ENCODE measurements at places on chromosomes 16 and 17.

- DNase-seq = no peak
Measured at GRCh38 chr17:81842725-81843504, 8.1 kb upstream of the PPP1R27 start.

DNA sequence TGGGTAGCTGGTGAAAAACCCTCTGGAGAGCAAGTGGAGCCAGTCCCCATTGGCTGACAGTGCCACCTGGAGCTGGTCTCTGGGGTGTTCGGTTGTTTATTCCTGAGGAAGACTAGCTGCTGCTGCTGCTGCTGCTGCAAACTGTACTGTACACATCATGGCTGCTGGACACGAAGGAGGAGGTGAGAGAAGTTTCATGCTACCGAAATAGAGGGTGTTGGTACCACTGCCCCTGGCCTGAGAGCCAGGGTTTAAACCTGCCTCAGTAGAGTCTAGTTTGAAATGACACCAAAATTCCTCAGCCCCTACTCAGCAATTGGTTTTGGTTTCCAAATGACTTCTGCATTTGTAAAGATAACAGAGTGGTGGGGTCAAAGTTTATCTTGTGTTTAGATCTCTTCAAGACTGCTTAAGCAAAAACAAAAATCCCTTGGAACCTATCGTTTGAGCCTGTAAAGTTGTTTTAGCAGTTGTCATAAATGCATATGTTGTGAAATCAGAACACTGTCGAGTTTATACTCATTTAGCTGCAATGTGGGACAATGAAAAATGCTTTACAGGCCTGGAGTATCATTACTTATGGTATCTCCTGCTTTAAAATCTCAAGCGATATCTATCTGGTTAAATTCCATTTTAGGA lies 40.8 kb downstream of the CYB5B start:
- peak; percentile 59 for DNase-seq

GRCh38 chr17:83152745-83153611 lies 73.6 kb downstream of the METRNL start:
- no peak for DNase-seq

- DNase-seq = peak; percentile 78
Measured at GRCh38 chr17:601244-601925, 113.3 kb downstream of the VPS53 start.

GRCh38 chr16:9082422-9082821 lies 9.0 kb upstream of the HAPSTR1 start:
- DNase-seq = no peak

DNA sequence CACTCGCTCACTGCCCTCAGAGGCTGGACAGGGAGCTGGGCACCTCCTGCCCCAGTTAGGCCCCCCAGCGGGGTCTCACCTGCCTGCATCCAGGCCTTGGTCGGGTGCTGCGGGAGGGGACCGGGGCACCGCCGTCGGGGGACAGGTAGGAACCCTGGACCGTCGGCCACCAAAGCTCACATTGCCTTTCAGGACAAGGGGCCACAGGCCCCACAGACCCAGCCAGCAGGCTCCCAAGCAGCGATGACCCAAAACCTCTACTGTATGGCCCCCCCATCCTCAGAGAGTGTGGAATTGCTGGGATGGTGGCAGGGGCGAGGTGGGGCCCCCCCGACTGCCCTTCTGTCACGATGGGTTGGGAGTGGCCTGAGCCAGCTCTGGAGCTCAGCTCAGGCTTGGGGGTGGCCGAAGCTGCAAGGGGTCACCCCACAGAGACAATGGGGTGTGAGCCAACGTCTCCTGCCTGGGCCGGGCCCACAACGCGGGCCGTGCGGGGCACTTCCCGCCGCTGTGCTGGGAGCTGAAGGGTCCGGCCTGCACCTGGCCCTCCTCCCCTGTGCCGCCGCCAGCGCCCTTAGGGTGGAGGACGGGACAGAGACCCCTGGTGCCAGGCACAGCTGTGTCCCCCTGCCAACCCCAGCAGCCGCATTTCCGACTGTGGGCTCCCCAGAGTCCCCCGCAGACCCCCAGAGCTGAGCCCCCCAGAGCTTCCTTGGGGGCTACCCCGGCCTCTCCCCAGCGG lies 498 bp downstream of the IGFALS start:
- no peak for DNase-seq

GRCh38 chr16:34078691-34079090 lies 619.3 kb downstream of the TP53TG3F start:
- peak; percentile 3 for DNase-seq

DNA sequence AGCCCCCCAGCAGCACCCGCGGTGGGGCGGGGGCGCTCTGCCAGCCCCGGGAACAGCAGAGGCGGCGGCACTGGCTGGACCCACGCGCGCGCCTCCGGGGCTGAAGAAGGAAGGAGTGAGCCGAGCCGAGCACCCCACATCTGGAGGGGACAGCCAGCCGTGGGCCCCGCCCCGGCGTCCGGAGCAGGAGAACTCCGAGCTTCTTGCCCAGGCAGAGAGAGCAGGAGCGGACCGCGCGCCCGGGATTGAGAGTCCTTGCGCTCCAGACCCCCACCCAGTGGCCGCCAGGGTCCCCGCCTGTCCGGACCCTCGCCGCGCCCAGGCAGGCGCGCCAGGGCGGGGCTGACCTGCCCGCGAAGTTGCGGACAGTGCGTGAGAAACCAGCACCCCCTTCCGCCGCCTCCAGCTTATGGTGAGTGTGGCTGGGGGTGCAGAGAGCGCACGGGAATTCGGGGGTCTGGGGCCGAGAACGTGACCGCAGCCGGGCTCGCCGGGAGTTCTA lies 921.9 kb upstream of the EEF2KMT start:
- no peak for DNase-seq

DNA sequence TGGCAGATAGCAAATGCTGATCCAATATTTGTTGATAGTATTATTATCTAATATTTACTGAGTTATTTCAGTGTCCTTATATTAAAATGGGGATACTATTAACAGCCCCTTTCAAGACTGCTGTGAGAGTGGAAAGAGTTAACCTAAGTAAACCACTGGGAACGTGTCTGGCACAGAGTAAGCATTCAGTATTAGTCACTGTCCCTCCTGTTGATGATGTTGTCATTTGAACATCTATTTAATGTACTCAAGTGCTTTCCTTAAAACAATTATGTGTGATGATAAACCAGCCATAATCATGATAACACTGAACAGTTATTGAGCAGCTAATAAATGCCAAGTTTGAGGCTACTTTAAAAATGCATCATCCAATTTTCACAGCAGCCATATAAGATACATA lies 135.7 kb upstream of the XYLT1 start:
- peak; percentile 15 for DNase-seq

DNA sequence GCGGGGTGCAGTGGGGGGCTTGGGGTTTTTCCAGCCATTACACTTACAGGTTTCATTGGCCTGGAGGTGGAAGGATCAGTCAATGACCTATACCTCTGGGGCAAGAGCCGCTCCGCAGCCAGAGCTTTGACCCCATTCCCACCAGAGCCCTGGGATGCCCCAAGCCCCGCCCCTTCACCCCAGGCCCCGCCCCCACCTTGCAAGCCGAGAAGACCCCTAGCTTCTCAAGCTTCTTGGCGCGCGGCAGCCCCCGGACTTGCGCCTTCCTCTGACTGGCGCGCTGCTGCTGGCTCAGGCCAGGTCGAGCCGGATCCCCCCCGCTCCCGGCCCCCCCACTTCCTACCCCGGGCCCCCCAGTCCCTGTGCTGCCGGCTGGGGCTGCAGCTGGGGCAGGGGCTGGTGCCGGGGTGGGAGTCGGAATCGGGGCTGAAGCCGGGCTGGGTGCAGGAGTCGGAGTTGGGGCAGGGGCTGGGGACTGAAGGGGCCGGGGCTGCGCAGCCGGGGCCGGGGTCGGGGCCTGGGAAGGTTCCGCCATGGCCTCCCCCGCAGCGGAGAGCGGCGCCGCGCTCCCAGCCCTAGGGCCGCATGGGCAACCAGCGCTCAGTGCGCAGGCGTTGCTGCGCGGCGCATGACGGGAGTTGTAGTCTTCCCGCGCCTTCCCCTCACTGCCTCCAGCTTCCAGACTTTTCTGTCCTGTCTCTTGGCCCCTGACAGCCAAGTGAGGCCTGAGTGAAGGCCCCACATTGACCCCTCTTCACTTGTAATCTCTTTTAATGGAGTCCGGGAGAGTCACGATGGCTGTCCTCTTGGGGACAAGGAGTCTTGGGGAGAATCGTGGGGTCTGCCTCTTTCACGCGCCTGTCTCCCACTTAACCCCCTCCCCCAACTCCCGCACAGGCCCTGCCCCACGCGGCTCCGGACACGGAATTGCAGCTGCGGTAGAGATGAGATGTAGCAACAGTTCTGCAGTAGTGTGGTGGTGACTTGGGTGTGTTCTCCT lies at the start of gene KAT2A:
KAT2A (minus strand) TSS at position 598 of the 1,000 bp plus-strand sequence; CDS start at position 535, 63 bp downstream.
- peak; percentile 81 for DNase-seq

DNA sequence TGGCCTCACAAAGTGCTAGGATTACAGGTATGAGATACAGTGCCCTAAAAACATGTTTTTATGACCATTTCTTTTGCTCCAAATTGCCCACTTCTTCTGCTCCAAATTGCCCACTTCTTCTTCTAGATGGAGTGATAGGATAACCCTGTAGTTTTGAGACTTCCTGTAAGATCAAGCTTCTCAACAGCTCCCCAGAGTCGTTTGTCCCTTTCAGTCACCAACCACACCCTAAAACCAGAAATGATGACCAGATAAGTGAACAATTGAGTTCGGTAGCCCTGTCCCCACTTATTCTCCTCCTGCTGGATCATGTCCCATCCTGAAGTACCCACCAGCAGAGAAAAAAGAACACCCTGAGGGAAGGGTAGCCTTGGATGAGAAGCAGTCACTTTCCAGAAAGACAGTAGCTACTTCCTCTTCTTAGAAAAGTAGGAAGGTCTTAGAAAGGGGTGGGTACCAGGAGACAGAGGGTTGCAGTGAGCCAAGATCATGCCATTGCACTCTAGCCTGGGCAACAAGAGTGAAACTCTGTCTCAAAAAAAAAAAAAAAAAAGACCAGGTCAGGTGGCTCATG lies 2.5 kb downstream of the ODAD4 start:
- no peak for DNase-seq

GRCh38 chr16:81204798-81205680 lies 33.5 kb upstream of the BCO1 start:
- peak; percentile 46 for DNase-seq

DNA sequence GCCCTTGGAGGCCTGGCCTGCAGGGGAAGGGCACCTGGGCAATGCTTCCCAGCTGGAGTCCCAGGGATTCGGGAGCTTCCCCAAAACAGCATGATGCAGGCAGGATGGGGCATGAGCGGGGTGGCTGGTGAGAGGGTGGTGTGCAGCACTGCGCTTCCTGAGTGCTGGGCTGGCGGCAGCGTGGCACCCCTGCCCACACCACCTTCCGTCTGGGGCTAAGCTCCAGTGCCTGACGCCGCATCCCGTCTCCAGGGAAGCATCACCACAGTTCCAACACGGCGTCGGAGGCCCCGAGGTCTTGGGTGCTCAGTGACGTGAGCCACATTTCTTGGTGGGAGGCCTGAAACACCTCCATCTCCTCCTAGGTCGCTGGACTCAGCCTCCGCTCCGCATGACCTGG lies 13.8 kb upstream of the MTSS2 start:
- DNase-seq = no peak

DNA sequence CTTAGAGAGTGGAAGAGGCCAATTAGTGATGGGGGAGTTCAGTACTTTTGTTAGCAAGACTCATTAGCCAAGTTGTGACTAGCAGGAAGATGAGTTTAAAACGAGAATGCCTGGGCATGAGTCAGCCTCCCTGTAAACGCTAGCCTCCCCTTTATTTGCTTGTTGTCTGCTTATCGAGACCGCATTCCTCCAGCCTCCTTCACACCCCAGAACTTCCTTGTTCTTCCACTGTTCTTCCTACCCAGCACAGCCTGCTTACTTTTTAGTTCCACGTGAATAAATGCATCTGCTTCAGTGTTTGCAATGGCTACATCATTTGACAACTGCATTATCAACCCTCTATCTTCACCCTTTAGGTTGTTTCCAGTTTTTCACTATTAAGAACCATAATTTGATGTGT lies 20.2 kb upstream of the OR3A1 start:
- no peak for DNase-seq

- no peak for DNase-seq
Measured at GRCh38 chr17:55500103-55500502, 11.1 kb downstream of the SMIM36 start.

- no peak for DNase-seq
Measured at GRCh38 chr16:24863582-24864437, 18.0 kb downstream of the SLC5A11 start.

- no peak for DNase-seq
Measured at GRCh38 chr17:16997514-16998429, 25.9 kb upstream of the TNFRSF13B start.

GRCh38 chr16:27489906-27490305 lies 59.8 kb downstream of the GTF3C1 start:
- DNase-seq = no peak

GRCh38 chr16:12252616-12253015 lies 276.1 kb downstream of the SNX29 start:
- no peak for DNase-seq

DNA sequence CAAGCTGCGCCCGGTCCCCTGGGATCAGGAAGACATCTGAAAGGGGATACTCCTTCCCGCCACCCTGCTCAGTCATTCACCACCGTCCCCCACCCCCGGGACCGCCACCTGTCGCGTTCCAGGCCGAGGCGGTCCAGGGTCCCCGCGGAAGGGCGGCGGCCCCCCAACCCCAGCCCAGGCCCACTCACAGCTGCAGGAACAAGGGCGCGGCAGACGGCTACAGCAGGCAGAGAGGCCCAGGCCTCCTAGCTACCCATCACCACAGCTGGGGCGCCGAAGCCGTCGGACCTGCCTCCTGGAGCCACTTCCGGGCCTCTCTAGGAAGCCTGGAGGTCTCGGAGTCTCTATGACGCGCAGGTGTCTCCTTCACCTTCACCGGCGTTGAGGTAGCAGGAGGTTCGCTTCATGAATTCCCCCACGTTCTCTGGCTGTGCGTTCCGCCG lies at the start of gene SDR42E1:
SDR42E1 (minus strand) TSS at position 272 of the 443 bp plus-strand sequence. CDS start 10,612 bp downstream, outside the sequence.
- no peak for DNase-seq

GRCh38 chr16:9528511-9529079 lies 437.2 kb downstream of the HAPSTR1 start:
- no peak for DNase-seq

- no peak for DNase-seq
Measured at GRCh38 chr17:81159611-81160265, 5.6 kb upstream of the PVALEF start.

- DNase-seq = no peak
Measured at GRCh38 chr16:4433914-4434787, 8.5 kb downstream of the DNAJA3 start.

DNA sequence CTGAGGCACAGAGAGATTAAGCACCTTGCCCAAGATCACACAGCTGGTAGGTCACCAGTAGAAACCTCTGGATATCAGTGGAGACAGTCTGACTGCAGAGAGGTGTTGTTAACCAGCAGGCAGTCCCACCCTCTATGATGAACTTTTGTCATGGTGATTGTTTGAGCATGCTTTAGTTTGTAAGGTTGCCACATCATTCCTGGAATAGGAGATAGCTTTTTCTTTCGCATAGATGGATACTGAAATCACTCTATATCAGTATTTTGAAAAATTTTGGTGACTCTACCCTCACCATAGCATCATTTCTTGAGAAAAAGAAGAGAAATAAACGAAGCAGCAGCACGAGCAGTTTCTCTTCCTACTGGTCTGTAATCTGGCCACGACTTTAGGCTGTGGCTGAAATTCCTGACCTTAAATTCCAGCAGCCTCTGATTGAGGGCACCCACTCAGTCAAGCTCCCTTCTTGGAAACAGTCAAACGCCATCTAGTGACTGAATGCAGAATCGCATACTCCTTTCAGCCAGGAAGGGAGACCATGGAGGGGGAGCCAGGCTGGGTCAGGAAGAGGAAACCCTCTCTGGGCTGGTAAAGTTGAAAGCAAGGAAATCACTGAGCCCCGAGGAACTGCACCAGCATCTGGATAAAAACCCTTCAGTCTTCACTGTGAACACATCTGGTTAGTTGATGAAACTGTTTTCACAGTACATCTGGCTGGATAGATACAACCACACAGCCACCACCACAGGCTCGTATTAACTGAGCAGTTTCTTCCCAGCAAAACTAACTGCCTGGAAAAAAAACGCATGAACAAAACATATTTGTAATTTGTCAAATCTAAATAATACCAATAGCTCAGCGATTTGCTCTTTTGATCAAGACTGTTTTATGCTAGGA lies 108.5 kb upstream of the XYLT1 start:
- DNase-seq = peak; percentile 84
